ENCODE measurements at places on chromosomes 1 and 21. TPM values are rescaled to one million over a fixed set of nuclear protein-coding genes. Genes with fewer than 3 reads are reported as not detected.

GRCh38 chr1:47838562-47839432 lies 158.4 kb downstream of the TRABD2B start:
- DNase-seq: no peak

DNA sequence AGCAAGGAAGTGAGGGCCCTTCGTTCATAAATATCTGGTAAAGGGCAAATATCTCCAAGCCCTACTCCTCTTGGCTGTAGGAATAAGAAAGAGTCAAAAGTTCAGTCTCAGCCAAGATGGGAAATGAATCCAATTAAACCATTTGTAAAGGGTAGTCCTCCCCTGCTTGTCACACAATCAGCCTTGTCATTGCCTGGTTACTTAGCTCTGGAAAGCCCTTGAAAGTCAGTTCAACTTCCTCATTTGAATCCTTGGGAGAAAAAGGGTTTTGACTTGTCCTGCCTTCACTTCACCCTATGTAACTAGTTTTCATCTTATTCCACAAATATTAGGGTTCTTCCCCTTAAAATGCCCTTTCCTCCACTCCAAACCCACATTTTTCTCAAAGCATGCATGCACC lies 100.0 kb downstream of the ELAVL4 start:
- DNase-seq: no peak

DNA sequence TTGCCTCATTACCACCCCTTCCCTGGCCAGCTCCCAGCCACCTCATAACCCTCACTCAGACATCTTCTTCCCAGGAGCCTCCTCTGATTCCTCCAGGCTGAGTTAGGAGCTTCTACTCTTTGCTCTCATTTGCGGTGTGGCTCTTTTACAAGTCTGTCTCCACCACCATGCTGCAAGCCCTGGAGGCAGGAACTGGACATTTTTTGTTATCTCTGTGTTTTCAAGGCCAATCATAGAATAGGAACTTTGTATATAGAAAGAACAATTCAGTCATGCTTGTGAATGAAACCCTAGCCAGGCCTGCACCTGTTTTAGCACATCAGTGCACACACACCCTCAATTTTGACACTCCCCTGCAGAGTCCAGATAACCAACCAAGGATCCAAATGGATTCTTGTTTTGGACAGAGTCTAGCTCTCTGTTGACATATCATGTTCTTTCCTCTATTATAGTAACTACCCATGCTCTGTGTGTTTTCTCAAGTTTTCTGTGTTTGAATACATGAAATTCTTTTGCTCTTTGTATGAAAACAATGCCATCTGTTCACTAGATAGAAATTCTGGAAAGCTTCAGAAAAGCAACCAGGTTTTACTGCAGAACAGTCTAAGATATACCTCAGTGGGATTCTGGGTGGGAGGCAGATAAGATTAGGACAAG lies 60.9 kb upstream of the ZNF648 start:
- no peak for DNase-seq

DNA sequence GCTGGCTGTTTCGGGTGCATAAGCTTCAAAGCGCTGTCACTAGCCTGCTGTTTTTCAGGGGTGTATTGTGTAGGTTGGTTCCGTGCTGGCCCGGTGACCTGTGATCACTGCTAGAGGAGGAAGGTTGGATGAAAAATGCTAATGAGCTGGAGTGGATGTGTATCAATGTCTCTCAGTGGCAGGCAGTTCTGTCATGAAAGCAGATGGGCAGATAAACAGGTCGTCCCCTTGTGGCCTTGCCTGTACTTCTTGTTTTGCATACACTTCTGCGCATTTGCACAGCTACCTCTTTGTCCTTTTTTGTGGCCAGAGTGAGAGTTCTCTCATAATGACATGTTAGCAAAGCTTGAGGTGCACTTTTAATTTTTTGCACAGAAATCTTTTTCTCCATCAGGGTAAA lies 2.9 kb downstream of the SELENON start:
- no peak for DNase-seq

The ARTN gene
- not detected for total RNA-seq

The LHX8 gene
- total RNA-seq: 20.5 TPM

The EPS8L3 gene
- not detected for total RNA-seq

The FCRL4 gene
- not detected for total RNA-seq

The SELE gene
- total RNA-seq: 0.21 TPM

All from SJSA1 (cell line).